ENCODE measurements at places on chromosomes 5 and 9.

DNA sequence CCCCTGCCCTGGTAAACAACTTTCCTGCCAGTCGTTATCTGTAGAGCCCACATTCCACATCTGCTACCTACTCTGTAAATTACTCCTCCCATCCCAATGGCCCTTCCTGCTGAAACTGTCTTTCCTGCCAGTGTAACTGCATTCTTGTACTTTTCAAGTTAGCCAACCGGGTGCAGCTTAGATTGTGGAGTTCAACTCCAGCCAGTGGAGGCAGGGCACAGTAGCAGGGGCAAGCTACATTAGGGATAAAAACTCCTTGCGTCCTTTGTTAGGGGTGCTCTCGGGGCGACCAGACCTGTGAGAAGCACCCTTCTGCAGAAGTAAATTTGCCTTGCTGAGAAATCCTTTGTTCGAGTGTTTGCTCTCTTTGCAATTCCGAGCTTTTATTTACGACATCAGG, 639.0 kb upstream of the TYRP1 start:
- DNase-seq, result no peak

DNA sequence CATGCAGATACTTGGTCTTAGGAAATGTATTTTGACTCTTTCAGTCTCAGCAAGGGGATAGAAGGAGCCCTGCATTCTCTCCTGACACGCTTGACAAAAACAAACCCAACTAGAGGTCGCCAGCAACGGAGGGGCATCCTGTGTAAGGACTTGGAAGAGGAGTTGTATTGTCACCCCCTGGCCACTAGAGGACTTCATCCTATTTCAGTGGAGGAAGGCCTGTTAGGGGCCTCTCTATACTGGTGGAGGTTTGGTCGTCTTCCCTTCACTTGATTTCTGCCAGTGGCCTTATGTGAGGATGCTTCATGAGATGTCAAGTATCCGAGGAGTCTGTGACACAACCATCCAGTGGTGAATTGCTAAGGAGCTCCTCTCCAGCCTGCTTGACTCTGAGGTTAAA, 122.8 kb upstream of the STC2 start:
- peak; percentile 3 for DNase-seq

- DNase-seq, result no peak
These were observed 292.6 kb downstream of the ZSWIM6 start for GRCh38 chr5:61624553-61625136.

GRCh38 chr5:38595132-38595745, 38.8 kb upstream of the LIFR start:
- no peak for DNase-seq

- peak; percentile 27 for DNase-seq
These were observed 41.7 kb downstream of the TMEM167A start for GRCh38 chr5:83035373-83036100.

DNA sequence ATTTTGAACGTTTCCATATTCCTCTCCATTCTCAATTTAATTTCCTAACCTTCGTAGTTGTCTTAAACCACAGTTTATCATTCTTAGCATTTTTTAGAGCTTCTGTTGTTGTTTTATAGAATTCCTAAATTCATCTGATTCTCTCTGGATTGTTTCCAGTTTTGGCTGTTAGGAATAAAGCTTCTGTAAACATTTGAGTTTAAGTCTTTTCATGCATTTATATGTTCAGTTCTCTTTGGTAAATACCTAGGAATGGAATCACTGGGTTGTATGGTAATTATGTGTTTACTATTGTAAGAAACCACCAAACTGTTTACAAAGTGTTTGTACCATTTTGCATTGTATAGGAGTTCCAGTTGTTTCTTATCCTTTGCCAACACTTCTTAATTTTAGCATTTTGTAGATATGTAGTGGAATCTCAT, 29.7 kb downstream of the GPR21 start:
- no peak for DNase-seq

All from NCI-H524 (cell line).